NCI-H1092 (cell line): ENCODE measurements at places on chromosomes 13 and 19.

- DNase-seq: no peak
Observed at GRCh38 chr13:83702021-83702420, 180.3 kb downstream of the SLITRK1 start.

- DNase-seq: no peak
Observed at GRCh38 chr13:97120976-97121375, 101.2 kb upstream of the MBNL2 start.

DNA sequence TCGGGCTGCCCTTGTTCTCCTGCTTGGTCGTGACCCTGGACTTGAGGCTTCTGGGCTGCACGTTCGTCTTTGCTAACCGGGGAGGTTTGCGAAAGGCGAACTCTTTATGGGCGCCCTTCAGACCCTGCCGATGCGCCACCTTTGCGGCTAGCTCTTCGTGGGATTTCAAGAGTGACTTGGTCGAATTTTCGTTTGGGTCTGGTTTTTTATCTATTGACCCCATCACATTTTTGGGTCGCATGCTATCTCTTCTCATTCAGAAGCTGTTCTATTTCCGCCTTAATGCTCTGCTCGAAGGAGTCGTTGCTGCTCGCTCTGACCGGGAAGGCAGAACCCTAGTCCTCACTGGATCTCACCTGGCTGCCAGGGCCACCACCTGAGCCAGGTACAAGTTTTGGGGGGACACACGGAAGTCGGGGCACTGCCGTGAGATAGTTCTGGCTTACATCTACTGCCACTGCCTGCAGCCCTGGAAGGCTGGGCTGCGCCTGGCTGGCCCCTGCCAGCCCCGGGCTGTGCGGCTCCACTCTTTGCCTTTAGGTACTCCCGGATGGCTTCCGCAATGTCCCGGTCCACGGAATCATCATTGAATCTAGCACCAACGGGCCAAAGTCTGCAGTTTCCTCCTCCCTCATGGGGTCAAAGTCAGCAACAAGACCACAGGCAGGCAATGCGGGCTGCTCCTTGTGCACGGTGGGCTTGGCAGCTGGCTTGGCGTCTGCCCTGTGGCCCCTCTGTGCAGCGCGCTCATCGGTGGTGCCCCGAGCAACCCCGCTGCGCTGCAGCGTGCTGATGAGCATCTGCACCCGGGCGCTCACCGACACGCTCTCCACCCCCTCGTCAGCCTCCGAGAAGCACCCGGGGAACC is 16.2 kb downstream of the RB1 start:
- no peak for DNase-seq

DNA sequence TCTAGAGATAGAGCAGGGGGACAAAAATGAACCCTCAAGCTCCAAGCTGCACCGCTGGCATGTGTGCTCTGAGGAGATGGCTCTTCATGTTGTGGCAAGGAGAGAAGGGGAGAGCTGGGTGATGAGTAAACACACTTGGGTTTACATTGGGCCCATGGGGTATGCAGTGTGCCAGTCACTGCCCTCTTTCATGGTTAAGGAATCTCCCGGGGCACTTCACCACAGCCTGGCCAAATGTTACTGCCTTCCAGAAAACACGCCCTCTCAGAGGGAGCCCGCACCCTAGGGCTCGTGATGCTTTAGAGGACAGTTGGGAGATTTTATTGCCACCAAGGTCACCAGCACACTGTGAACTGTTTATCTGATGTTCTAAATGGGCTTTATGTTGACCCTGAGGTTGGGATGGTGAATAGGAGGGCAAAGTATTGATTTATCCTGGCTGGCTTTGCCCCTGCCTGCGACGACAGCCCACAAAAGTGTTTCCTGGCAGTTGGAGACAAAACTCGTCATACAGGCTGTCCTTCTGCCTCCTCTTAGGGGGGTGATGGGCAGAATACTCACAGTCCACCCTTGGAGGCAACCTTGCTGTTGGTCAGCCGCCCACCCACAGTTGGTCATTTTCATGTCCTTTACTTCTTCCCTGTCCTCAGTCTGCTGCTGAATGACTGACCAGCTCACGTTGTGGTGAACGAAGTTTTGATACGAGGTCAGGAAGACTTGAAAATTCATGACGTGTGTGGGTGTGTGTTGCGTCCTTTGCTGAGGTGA is 156.9 kb downstream of the STK24 start:
- no peak for DNase-seq

DNA sequence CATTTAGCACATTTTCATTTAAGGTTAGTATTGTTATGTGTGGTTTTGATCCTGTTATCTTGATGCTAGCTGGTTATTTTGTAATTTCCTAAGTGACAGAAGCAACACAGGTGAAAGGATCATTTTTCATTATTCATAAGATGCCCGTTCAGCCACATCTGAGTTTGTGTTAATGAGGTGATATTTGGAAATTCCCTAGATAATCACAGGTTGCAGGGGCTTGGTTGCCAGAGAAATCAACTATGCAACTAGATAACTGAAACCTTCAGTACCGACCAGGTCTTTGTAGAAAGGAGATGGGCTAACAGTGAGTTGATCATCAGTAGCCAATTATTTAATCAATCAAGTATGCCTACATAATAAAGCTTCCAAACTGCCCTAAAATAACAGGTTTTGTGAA is 121.3 kb upstream of the UFM1 start:
- DNase-seq: no peak

GRCh38 chr19:17405250-17406045 is at the start of gene BST2:
Gene BST2, minus strand, starts transcription at chr19:17405630. Its CDS starts 55 bp downstream, at chr19:17405575.
- DNase-seq: no peak

DNA sequence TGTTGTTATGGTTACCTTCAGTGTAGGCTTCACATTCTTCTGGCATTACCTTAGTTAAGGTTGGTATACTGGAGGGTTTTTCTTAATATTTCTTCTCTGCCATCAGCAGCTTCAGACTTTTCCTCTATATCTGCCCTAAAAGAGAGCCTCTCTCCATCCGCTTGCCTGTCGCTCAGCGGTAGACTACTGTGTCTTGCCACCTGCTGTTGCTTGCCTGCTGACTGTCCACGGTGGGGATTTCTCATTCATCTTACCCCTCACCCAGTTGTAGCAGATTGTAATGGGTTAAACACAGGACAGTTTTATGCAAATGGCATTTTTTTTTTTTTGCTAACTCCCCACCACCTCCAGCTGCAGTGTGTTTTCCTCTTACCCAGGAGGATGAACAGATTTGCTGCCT is 577.2 kb downstream of the SLITRK5 start:
- no peak for DNase-seq

- DNase-seq: no peak
Observed at GRCh38 chr13:111011899-111012298, 97.0 kb upstream of the ANKRD10 start.

DNA sequence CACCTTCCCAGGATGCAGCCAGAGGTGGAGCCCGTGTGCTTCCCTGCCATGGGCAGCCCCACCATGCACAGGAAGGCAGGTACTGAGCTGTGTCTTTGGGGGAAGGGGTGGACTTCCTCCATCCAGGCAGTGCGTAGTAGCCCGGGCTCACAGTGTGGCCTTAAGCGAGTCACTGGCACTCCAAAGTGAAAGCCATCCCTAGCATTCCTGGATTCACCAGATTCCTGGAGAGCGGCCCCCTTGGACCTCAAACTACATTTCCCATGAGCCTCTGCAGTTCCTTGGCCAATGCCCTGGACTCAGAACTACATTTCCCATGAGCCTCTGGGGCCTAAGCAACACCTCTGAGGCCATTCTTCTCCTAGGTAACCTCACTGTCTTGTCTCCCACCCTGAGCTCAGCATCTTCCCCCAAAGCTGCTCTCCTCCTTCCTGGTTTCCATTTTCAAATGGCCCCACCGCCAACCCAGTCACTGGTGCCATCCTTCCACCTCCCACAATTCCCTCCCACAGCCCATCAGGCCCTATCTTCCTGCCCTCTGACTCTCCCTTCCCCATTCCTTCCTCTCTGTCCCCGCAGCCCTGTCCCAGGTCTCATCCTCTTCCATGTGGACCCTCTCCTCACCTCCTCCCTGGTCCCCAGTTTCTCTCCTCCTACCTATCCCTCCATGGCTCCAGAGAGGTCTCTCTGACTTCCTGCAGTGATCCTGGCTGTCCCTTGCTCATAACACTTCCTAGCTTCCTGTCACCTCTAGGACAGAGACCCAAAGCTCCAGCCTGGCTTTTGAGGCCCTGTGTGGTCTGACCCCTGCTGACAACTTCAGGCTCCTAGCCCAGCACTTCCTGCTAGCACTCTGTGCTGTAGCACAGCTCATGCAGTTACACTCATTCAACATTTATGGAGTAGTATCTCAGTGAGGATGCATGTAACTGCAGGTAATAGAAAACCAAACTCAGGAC is at the start of gene C19orf81:
TSS of gene C19orf81 (plus strand) at position 13 of the 959 bp plus-strand sequence. CDS start at position 13, 0 bp downstream.
- no peak for DNase-seq

DNA sequence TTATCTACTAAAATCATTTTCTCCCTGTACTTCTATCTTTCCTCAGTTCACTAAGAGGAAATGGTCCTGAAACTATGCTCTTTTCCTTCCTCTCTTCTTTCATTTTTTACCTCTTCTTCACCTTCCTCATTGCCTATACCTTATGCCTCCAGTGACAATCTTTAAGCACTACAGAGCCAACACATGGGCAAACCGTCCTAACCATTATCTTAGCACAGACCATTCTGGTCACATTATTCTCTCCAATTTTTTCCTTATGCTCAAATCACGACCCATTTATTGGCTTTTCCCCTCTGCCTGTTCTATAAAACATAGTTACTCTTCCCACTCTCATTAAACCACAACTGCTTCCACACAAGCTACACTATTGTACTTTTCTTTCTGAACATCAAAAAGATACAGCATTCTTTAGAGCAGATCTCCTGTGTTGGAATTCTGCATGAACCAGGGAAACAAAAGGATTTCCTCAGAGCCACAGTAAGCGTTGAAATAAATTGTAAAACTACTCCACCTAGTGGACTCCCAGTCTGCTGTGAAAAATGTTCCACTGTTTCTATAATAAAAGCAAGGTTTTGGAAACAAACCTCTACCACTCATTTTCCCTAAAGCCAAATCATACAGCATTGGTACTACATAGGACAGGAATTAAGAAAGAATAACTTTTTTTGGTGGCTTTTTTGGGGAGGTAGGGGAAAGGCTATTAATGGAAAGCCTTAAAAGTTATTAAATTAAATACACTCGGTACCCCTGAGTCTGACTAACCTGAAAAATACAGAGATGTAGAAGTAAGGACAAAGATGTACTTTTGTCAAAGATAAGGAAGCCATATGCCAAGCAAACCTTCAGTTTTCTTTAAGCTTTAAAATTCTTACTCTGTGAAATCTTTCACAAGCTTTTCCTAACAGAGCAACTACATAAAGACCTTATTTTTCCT is 19.5 kb downstream of the NUFIP1 start:
- DNase-seq: peak; percentile 8

DNA sequence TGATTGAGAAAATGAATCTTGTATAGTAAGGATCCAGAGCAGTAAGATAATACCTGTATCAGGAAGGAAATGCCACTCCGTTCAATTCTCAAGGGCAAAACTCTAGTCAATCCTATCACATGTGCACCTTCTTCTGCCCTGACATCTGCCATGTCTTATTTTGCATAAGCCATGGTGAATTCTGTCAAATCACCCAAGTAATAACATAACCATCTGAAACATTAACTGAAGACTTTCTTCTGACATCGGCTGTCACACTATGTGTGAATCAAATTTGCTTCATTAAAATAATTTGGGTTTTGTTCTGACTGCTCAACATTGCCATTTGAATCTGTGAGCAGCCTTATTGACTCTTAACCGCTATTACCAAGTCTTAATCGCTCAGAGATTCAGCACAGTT is 91.2 kb downstream of the PCDH9 start:
- DNase-seq: no peak

DNA sequence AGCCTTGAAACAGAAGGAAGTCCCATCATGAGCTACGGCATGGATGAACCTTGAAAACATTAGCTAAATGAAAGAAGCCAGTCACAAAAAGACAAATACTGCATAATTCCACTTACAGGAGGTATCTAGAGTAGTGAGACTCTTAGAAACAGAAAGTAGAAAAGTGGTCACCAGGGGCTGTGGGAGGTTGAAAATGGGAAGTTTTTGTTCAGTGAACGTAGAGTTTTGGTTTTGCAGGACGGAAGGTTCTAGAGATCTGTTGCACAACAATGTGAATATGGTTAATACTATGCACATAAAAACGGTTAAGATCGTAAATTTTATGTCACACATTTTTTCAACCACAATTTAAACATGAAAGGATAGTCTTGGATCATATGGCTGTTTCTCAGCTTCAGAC is 11.9 kb upstream of the SLC10A2 start:
- no peak for DNase-seq

- DNase-seq: no peak
Observed at GRCh38 chr19:4368128-4368820, 24.9 kb downstream of the MPND start.

DNA sequence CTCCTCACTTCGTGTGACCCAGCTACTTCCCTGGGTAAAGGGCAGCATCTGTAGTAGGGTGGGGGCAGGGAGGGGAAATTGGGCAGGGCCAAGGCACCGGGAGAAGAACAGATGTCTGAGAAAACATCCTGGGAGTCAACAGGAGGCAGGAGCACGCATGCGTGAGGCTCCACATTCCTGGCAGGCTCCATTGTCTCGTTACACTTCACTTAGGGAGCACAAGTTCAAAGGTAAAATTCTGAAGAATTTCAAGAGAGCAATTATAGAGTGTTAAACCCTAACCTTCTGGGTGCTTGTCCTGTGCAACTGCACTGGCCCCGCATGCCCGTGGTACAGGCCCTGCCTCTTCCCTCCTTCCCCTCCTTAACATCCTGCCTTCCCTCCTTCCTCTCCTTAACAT is 79.6 kb upstream of the POMP start:
- no peak for DNase-seq

DNA sequence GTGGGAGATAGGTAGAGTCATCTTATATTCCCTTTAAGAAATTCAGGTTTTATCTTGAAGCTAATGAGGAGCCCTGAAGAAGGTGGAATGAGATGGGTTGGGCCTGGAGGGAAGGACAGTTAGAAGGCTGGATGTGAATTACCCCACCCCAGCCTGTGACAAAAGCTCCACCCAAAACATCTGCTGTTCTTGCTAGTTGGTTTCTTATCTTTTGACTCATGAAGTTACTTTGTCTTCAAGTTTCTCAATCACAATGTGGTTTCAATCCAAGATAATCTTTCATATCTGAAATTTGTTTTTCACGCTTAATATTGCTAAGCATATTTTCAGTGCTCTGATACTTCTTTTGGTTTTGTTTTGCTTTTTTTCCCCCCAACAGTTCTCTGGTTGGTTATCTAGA is 38.3 kb upstream of the HMGB1 start:
- DNase-seq: no peak

GRCh38 chr19:44164327-44164672 is 600 bp upstream of the ZNF226 start:
- no peak for DNase-seq

DNA sequence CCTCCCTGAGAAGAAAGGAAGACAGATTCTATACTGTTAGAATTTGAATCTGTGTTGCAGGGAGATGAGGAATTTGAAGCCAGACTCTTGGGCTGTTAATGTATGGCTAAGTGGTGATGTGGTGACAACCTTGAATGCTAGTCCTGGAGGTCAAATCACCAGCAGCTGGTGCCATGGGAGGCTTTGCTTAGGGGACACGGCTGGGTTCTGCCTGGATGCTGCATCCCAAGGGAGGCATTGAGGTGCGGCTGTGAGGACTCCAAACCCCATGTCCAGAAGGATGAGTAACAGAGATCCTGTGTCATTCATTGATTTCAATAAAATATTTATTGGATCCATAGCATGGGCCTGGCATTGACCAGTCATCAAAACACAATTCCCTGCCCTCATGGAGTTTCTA is 42.3 kb downstream of the RFX2 start:
- no peak for DNase-seq
